Right lung (tissue), 10 donors: ENCODE measurements at places on chromosomes 3 and 15.

GRCh38 chr3:88149101-88149508, 654 bp upstream of the C3orf38 start:
- DNase-seq, result no peak

- no peak for DNase-seq
Measured at GRCh38 chr15:62558640-62559380, 393.7 kb upstream of the C2CD4B start.

GRCh38 chr3:48426944-48427629, 2.8 kb downstream of the PLXNB1 start:
- no peak for DNase-seq

DNA sequence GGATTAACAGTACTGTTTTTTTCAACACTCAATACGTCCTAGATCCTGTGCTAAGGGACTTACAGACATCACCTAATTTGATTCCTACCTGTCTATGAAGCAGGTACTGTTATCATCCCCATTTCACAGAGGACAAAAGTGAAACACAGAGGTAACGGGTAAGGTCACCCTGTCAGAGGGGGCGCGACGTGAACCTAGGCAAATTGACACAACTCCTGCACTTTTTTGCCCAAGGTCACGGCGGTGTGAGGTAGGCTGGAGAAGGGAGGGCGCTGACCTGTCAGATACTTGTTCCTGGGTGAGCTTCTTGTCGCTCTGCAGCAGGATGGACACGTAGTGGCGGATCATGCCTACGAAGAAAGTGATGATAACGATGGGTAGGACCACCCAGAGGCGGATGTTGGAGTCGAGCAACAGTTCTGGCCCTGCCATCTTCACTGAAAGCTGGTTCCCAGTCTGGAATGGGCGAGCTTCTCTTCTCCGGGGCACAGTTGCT, 363 bp downstream of the EMC3 start:
- DNase-seq, result no peak

DNA sequence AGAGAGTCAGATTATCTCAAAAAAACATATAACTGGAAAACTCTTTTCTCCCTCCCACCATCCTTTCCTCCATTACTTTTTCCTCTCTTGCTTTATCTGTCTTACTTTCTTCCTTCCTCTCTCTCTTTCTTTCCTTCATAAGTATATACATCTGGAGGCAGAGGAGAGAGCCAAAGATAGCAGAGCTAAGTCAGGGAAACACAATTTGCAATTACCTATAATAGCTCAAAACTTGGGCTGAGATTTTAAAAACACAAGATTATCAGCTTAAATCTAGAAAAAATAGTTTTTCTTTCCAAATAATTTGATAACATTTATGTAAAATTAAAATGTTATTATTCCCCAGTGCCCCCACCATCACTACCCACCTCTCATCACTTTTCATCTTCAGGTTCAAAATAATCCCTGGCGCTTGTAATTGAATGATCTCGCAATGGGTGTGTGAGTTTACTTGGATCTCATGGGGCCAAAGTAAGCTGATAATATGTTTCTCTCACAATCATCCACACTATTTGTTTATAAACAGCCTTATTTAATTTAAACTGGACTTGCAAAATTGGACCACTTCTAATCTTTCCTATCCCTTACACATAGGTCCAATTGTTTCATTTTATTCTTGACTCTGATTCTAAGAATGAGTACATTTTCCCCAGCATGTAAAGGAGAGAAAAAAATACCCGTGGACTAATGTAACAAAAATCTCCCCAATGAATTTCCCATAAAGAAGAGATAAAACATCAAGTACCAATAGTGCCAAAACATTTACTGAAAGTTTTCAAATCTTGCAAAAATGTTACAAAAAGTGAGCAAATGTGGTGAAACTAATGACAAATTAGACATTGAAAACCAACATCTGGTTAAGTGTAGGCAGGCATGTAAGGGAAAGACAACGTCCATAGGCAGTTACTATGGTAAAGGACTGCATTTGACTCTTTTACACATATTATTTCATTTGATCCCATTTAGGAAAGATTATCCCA, 236.9 kb downstream of the DTWD1 start:
- no peak for DNase-seq

- DNase-seq, result no peak
Measured at GRCh38 chr15:98689431-98689861, 41.1 kb downstream of the IGF1R start.

DNA sequence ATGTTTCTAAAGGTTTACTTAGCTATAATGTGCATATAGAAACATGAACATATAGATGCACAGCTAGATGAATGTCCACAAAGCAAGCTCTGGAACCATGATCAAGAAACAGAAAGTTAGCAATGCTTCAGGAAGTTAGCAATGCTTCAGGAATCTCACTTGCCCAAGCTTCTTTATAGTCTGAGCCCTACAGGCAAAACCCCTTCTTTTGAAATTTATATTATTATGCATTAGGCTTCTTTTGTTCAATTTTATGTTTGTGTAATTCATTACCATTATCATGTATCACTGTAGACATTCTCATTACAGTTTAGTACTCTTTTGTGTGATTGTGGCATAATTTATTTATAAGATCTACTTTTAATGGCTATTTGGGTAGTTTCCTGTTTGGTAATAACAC, 286.4 kb upstream of the BCHE start:
- no peak for DNase-seq

- DNase-seq, result peak; percentile 36
Measured at GRCh38 chr3:166829896-166830295, 550.2 kb downstream of the ZBBX start.

GRCh38 chr3:11508346-11509172, 135.2 kb downstream of the VGLL4 start:
- no peak for DNase-seq

DNA sequence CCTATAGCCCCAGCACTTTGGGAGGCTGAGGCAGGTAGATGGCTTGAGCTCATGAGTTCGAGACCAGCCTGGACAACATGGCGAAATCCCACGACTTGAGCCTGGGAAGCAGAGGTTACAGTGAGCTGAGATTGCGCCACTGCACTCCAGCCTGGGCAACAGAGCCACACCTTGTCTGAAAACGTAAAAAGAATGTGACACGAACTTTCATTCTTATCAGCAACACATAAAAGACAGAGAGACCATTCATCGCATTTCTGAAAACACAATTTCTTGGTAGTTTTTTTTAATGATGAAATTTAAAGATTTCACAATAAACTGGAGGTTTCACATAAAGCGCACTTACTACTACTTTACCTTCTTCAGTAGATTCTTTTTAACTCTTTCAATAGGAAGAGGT, 18.4 kb downstream of the HLTF start:
- DNase-seq, result no peak

DNA sequence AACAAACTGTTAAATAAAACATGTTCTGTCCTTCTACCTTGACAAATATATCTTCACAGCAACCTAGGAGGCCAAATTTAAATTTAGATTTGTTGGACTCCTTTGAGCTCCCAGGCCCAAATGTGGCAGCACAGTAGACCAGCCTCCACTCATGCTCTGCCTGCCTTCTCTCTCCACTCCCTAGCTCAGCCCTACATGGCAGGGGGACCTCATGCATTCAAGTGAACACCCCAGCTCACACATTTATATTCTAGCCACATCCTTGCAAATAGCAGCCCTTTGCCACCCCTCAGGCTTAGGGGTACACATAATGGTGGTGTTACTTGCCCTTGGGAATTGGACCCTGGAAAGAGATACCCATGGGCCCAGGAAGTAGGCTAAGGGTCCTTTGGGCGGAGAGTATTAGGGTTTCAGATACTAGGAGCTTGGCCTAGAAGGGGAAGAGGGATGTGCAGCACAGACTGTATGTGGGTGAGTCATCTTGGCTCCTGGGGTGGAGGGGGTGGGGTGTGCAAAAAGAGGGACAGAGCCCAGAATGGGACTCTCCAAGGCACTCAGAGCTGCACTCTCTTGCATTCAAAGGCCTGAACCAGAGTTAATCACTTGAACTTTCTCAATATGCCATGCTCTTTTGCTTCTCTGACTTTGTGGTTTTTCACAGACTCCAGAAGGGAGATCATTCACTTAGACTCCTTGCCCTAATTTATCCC, 268.4 kb upstream of the ROPN1 start:
- DNase-seq, result no peak

- DNase-seq, result no peak
Measured at GRCh38 chr3:70571696-70572095, 259.3 kb upstream of the MDFIC2 start.

DNA sequence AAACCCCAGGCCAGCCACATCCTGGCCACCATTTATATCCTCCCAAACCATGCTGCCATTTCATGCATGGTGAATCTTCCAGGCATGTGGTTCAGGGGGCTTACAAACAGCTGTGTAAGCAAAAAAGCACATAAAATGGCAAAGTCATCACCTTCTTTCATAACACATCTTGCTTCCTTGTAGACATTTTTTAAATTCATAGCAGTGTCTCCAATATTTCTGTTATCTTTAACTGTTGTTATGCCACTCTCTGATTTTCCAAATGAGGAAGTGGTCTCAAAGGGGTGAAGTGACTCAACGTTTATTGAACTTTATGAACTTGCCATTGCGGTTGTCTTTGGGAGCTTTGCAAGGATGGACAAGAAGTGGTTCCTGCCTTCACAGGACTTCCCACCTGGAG, 264.4 kb downstream of the MEX3B start:
- DNase-seq, result no peak

DNA sequence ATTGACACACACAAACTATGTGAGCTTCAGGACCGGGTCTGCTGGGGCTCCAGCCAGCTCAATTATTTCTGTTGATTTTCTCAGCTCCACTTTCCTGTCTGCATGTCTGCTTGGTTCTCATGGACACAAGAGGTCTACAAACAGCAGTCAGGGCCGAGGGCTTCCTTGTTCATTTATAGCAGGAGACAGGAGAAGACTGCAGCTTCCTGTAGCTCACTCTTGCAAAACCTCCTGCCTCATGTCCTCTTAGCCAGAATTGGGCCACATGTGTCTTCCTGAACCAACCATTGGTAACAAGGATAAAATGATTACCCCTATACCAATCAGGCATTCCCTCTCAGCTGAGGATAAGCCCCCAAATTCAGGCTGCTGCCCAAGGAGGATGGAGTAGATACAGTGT, 182.8 kb downstream of the TLE3 start:
- no peak for DNase-seq

GRCh38 chr3:143349455-143349854, 229.9 kb downstream of the CHST2 start:
- DNase-seq, result no peak

GRCh38 chr15:69080295-69081248, 66.1 kb downstream of the NOX5 start:
- DNase-seq, result no peak

DNA sequence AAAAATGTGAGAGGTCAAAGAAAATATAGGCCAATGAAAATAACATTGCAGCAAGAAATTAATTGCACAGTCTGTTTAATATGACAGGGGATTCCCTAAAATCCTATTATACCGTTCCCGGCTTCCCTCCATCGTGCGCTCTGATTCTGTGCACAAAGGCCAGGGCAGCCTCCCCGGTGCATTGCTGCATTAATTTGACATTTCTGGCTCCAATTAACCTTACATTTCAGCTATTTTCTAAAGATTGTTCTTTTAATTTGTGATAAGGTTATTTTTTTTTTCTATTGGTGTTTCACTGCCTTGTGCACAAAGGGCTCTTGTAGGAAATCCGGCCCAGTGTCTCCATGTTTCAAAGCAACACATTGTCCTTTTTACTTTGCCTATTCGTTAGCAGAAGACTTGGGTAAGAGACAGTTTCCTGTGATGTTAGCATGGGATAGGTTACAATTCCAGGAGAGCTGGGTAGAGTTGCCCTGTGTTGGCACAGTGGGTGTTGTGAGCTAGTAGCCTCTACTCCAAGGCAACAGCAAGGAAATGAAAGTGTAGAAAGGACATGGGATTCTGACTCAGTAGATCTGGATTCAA, 257.3 kb upstream of the IGF1R start:
- no peak for DNase-seq

DNA sequence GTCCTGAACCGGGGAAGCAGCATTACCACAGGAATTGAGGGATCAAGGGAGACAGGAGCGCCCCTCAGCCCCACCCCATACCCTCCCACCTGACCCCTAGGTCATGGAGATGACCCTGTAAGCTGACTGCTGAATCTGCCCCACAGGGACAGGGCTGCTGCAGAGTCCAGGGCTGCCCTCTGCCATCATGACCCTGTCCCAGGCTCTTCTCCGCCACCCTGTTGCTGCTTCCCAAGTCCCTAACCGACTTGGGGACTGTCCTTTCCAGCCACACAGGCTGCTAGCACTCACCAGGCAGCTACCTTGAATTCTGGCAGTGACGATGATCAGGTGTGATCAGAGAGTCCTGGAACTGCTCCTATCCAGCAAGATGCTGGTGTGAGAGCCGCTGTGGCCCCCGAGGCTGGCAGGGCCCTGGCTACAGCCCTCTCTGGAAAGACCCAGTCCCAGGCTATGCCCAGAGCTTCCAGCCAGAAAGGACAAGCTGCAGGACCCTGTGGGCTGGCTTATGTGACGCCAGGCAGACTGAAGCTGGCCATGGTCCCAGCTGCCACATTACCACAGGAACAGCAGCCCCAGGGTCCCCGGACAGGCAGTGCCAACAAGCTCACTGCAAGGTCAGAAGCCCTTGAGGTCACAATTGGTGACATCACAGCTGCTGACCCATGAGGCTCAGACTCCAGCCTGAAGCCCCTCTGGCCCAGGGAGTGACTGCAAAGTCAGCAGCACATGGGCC, at the start of gene C3orf22:
TSS of gene C3orf22 (minus strand) at position 597 of the 736 bp plus-strand sequence. CDS start 5,542 bp downstream, outside the sequence.
- no peak for DNase-seq

- DNase-seq, result no peak
Measured at GRCh38 chr15:50624616-50625168, 61.9 kb downstream of the TRPM7 start.

- peak; percentile 23 for DNase-seq
Measured at GRCh38 chr3:147119989-147120388, 286.4 kb downstream of the ZIC4 start.

DNA sequence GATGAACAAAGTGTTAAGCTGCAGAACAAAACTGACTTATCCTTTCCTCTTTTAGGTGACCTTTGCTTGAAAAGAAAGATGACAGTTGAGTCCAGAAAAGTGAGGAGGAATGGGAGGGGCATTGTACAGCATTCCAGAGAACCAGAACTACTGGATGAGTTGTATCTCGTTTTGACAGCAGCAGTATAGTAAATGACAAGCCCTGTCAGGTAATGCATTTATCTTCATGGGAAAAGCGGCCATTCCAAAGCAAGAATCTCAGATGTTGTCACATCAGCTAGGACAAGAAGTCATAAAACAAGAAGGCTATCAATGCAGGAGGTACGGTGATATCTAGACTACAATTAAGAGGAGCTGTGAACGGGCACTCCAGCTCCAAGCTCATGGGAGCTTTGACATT, 421.5 kb downstream of the MAGI1 start:
- DNase-seq, result no peak

DNA sequence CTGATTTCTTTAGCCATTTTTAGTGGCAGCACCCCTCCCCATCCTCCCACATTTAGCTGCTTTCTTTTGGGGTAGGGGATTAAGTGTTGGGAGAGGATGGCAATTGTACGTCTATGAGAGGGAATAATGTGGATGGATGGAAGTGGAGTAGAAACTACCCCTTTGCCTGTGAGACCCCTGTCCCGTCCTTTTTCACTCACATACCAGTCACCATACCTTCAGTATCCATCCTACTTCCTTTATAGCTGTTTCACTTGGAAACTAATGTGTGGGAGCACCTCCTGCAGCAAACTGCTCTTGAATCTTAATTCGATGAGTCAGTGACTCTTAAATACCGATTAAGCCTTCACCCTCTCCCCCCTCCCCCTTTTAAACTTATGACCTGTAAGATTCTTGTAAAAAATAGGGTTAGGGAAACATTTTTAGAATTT, 730 bp downstream of the SPRED1 start:
- DNase-seq, result no peak
